GM12892 (cell line): ENCODE measurements at places on chromosomes 2 and 18.

DNA sequence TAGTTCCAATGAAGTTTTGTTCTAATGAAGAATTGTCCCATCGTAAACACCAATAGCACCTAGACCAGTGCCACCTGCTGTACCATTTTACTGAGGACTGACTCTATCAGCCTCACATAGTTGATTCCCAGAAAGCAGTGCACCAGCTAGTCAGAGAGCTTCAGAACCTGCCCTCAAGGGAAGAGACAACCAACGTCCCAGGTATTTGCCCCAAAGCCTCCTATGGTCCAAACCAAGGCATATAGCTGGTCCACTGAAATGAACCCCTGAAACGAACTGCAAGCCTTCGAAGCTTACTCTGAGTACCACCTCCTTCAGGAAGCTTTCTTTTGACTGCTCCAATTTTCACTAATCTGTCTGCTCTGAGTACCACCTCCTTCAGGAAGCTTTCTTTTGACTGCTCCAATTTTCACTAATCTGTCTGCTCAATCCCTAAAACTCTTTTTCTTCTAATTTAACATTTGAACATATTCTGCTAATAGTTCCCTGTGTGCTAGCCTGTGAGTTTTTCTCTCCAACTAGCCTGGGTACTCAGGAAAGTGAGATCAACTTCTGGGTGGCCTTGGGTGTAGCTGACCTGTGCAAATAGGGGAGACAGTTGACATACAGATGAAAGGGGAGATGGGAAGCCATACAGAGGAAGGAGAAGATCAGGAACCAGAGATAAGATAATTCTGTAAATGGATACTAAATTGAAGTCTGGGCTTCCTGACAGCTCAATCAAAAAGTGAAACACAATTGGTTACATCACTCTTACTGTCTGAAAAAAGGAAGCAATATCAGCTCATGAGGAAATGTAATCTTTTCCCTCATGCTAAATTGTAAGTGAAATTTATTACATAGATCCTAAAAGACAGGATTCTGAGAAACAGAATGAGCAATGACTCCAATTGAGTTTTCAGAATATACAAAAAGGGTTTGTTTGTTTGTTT is 33.5 kb upstream of the EML4 start:
- no peak for DNase-seq

DNA sequence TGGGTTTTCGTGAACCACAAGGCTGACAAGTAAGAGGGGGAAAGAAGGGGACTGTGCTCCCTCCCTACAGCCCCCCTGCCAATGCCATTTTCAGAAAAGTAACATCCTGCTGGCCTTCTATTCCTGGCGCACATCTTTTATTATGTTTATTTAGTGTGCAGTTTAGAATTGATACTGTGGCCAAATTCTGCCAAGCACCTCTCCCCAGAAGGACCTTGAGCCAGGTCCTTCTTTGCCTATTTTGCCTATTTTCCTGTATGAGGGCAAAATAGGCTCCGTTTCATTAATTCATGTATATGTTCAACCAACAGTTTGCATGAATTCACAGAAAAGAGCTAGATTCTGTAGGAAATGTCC is 136.0 kb downstream of the MYO3B start:
- no peak for DNase-seq

DNA sequence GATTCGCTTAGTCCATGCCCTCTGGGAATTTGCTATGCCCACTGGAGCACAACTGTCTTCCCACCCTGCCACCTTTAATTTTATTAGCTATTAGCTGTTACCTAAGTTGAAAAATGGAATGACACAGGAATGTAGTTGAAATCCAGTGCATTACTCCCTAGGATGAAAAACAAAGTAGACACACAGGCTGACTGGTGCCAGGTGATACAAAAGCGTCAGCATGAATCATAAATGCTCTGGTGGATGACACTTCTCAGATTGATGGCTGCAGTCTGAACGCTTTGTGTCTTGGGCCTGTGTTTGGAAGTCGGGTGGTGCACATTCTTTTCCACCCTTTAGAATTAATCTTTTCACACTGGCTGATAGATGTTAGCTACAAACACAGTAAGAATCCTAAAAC is 802.0 kb downstream of the DCC start:
- no peak for DNase-seq

GRCh38 chr2:15675456-15676195 is 84.0 kb downstream of the DDX1 start:
- DNase-seq, result no peak

- DNase-seq, result no peak
Observed at GRCh38 chr2:236687296-236687965, 117.8 kb downstream of the ACKR3 start.

- no peak for DNase-seq
Observed at GRCh38 chr2:18435426-18436037, 124.9 kb downstream of the RDH14 start.

- DNase-seq, result no peak
Observed at GRCh38 chr2:10980071-10980470, 68.3 kb downstream of the KCNF1 start.

DNA sequence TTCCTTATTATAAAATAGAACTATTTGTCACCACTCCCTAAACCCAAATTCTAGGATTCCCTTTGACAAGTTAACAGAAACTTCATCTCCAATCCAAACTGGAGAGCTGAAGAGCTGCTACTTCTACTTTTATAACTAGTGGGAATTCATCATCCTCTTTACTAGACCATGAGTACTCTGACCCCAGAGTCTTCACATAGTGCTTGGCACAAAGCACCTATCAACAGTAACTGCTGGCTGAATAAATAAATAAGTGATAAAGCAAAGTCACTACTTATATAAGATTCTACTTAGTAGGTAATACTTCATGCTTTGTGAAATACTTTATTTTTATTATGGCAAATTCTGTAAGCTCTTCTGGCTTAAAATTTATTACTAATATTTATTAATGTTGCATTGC is 49.5 kb downstream of the DARS1 start:
- no peak for DNase-seq

DNA sequence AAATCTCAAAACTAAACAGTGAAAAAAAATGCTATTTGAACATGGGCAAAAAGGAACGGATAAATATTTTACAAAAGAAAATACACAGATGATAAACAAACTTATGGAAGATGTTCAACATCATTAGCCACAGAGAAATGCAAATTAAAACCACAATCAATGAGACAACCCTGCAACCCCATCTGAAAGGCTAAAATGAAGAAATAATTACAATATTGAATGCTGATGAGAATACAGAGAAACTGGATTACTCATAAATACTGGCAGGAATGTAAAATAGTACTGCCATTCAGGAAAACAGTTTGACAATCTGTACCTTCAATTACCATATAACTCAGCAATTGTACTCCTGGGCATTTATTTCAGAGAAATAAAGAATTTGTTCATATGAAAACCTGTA is 193.1 kb upstream of the UBE2E3 start:
- DNase-seq, result no peak

DNA sequence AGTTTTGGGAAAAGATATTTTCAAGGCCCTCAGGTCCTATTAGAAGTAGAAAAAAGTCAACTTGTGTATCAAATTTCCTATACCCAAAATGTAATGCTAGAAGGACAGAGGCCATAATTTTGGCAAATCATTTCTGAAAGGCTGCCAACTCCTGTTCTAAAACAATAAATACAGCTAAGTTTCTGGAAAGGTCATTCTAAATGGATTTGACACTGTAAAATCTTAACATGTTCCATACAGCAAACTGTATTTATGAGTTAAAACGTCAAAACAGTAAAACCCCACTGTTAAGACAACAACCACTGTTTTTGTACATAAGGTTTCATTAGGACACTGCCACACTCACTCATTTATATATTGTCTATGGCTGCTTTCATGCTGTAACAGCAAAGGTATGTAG is 9.7 kb downstream of the FAM98A start:
- DNase-seq, result no peak

GRCh38 chr2:25270061-25270460 is 71.7 kb downstream of the DNMT3A start:
- DNase-seq, result no peak

- DNase-seq, result no peak
Observed at GRCh38 chr2:100017633-100018032, 124.8 kb downstream of the AFF3 start.

- DNase-seq, result no peak
Observed at GRCh38 chr2:152637251-152637650, 80.0 kb downstream of the PRPF40A start.

- no peak for DNase-seq
Observed at GRCh38 chr2:8821276-8822217, 15.9 kb downstream of the KIDINS220 start.

DNA sequence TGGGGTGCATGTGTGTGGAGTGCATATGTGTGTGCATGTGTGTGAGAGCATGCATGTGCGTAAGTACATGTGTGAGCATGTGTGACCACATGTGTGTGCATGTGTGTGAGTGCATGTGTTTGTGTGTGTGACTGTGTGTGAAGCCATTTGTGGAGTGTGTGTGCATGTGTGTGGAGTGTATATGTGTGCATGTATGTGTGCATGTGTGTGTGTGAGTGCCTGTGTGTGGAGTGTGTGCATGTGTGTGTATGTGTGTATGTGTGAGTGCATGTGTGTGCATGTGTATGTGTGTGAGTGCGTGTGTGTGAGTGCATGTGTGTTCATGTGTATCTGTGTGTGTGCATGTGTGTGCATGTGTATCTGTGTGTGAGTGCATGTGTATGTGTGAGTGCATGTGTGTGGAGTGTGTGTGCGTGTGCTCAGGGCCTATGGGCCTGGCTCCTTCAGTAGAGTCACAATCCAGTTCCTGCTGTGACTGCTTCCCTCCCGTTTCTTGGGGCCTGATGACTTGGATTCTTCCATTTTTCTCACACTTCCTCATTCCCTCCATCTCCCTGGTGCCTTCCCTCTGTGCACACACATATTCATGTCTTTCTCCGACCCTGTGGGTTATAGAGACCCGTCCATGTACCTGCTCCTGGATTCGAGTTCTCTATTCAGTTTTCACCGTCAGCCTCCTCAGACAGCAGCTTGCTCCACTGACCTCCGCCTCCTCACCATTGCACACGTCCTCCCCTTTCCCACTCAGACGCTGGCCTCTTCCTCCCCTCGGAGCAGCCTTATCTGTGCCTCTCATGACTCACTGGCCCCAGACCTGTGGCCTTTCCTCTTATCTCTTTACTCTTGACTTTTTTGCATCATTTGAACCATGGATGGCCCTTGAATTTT is 25.2 kb downstream of the TOGARAM2 start:
- DNase-seq, result no peak

DNA sequence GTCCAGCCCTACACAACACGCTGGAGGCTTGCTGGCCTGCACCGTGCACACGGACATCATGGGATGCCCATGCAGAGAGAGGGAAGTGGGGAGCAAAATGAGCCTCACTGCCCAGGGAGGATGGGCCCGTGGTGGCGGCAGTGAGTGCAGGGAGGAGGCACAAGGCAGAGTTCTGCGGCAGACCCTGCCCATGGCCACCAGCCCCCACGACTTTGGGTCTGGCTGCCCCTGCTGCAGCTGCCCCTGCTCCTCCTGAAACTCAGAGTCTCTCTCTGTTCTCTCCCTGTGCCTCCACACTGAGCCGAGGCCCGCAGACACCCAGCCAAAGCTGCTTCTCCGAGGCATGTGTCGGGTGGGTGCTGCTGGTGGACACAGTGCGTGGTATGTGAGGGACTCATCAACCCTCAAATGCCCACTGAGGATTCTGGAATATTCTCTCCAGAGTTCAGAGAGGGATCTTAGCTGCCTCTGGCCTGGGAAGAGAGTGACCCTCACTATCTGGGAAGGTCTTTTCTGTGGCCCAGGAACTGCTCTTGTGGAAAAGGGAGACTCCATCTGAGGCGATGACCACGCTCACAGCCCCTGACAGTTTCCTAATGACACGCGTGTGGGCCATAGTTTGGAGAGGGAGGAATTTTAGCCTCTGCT is 45.1 kb upstream of the HPCAL1 start:
- DNase-seq, result no peak

- DNase-seq, result no peak
Observed at GRCh38 chr2:54528311-54528955, 72.3 kb downstream of the SPTBN1 start.

DNA sequence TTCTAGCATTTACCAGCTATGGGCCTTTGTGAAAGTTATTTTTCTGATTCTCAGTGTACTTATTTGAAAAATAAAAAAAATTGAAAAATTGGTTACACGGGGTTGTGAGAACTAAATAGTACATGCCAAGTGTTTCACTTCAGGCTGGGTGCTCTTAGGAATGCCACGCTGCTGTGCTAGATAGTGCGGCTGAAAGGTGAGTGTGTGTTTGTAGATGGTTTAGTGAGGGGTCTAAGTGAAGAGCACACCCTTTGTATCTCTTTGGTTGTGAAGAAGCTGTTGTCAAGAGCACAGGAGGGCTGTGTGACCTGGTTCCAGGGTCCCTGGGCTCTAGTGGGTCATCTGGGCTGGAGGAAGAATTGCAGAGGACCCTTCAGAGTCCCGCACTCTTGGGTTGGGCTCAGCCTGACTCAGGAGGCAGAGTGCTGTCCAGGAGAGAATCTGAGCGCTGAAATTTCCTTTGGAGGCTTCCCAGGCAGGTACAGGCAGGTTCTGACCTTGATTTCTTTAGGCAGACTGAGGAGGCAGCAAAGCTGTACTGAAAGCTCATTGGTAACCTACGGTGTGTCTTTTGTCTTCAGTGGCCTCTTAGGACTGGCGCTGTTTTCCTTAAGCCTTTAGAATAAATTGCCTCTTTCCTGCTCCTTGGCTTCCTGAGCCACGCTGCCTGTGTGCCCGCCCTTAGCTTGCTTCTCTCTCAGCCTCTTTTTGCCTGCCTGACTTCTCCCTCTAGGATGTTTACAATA is 44.4 kb downstream of the MAP4K4 start:
- no peak for DNase-seq

- DNase-seq, result no peak
Observed at GRCh38 chr2:162828545-162828944, 10.0 kb downstream of the KCNH7 start.

- no peak for DNase-seq
Observed at GRCh38 chr2:23772684-23773083, 154.2 kb downstream of the ATAD2B start.

- DNase-seq, result no peak
Observed at GRCh38 chr18:24934258-24934932, 417.6 kb downstream of the ZNF521 start.

- DNase-seq, result no peak
Observed at GRCh38 chr18:69257861-69258458, 142.7 kb upstream of the DOK6 start.

GRCh38 chr2:236870370-236870769 is 215.3 kb upstream of the COPS8 start:
- DNase-seq, result no peak

GRCh38 chr18:59354731-59355130 is 4.3 kb downstream of the LMAN1 start:
- DNase-seq, result no peak

GRCh38 chr2:85601771-85602475 is 575 bp downstream of the TMEM150A start:
- no peak for DNase-seq

- no peak for DNase-seq
Observed at GRCh38 chr2:83282841-83283240, 1176.2 kb downstream of the SUCLG1 start.
